Islet precursor cell (in vitro differentiated cells): ENCODE measurements at places on chromosomes 3 and 15.

DNA sequence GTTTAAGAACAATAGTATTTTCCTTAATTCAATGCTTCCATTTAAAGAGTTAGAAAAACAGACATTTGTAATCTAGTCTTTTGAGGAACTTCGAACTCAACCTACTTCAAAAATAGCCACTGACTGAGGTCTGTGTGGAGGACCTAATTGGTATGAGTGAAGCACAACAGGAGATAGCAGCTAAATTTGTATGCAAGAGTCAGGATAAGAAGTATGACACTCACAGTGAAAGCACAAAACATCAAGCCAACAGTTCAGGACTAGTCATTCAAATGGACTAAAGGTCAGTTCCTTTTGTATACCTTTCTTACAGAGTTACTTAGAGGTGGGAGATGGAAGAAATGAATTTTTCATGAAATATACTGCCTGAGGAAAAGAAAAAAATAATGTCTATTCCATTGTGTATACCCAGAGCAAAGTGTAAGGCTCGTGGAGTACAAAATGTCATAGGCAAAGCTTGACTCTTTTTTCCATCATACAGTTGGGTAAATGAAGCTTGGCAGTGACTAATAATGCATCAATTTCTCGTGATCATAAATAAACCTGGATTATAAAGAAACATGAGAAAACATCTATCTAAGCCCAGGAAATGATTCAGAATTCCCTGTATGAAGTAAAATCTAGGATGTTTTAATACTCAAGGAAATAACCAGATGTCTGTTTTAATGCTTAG is 1005.2 kb upstream of the CADM2 start:
- no peak for DNase-seq

- no peak for DNase-seq
Observed at GRCh38 chr3:19399356-19399755, 251.0 kb downstream of the KCNH8 start.

- no peak for DNase-seq
Observed at GRCh38 chr3:143600756-143601718, 247.2 kb downstream of the SLC9A9 start.

DNA sequence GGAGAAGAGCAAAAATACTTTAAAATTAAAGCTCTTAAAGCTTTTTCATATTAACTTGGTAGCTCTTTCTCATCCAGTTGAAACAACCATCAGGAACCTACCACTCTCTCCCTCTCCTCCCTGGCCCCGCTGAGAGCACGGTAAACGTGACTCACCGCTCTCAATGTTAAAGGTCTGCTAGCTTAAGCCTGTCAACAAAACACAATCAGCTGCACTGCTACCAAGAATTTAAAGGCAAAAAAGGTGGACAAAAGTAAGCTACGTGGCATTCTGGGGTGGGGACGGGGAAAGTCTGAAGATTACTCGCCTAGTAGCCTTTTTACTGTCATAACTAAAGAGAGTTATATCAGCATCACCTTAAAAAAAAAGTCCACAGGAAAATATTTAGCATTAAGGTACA is 8.4 kb upstream of the GP5 start:
- peak; percentile 67 for DNase-seq

DNA sequence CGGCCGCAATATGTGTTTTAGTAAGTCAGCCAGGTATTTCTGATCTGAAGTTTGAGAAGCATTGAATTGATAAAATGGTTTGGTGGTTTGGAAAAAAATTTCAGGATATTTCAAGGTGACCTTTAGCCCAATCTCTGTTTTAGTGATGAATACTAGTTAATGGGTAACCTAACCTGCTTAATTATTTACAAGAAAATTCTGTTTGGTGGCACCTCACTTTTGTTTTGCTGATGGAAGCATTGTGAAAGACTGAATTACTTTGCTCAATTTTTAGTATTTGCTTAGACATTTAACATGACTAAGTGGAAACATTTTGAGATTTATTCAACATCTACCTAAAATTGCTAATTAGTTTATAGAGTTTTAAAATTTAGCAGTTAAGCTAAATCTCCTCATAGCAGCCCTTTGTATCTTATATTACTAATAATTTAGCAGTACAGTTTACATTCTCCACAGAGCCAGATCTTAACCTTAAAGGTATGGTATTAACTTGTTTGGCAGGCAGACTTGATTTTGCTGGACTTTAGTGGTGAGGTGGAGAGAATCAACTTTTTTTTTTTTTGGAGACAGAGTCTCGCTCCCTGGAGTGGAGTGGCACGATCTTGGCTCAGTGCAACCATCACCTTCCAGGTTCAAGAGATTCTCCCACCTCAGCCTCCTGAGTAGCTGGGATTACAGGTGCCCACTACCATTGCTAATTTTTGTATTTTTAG is 35.4 kb downstream of the GRAMD1C start:
- no peak for DNase-seq

DNA sequence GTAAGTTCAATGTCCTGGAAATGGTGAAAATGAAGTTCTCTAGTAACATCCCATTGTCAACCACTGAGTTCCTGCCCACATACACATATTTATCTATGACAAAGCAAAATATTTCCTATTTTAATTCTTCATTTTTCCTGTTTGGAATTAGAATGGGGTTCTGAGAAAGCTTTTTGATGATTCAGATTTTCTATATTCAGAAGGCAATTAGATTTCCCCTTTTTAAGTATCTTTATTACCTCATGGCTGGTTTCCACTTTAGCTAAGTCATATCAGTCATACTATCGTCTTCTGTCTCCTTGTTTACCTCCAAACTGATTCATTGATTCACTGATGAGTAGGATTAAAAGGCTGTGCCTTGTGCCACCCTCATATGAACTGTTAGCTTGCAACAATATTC is 17.9 kb downstream of the ETFA start:
- DNase-seq = no peak

DNA sequence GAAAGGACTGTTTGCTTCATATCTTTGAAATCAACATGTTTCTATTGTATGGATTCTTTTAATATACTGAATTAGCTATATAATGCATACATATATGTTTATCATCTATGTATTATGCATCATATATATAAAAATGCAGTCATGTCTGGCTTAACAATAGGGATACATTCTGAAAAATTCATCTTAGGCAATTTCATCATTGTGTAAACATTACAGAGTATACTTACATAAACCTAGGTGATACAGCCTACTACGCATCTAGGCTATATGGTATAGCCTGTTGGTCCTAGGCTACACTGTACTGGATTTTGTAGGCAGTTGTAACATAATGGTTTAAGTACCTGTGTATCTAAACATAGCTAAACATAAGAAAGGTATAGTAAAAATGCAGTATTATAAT is 21.7 kb downstream of the CHMP2B start:
- DNase-seq = no peak

- peak; percentile 54 for DNase-seq
Observed at GRCh38 chr3:117788506-117788905, 1078.9 kb downstream of the TUSC7 start.

DNA sequence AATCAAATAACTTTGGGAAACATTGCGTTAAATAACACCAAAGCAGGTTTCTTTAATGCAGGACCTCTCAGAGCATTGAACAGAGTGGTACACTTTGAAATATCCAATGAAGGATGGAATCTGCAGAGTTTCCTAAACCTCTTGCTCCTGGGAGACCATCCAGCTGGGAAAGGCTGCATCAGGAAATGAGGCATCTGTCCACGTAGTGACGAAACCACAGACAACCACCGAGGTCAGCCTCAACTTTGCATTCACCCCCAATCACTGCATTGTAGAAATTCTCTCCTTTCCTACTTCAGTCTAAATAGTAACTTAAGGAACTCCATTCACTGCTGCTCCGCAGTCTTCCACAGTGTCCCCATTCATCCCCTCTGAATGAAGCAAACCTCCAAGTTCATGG is 41.5 kb upstream of the CDV3 start:
- DNase-seq = no peak

DNA sequence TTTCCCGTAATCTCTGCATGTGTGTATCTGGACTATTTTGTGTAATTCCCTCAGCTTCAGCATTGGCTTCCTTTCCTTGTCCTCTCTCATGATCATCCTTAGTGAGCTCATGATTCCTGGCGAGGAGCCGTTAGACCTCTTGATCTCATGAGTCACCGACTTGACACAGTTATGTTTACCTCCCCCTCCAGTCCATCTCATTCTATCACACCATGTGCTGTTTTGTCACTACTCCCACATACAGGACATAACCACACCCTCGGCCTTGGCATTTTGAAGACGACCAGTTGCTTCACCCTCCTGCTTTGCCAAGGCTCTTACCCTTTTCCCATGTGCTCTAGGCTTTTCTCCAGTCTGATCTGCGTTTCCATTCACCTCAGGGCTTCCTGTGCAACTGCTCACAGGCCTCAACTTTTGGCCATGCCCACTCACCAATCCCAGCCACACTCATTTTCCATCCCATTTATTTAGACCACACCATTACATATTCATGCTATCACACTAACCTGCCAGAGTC is 41.5 kb downstream of the CP start:
- peak; percentile 56 for DNase-seq

GRCh38 chr3:59795756-59796155 is 745.9 kb upstream of the CFAP20DC start:
- DNase-seq = no peak

GRCh38 chr15:67241132-67241855 is 13.2 kb downstream of the AAGAB start:
- peak; percentile 56 for DNase-seq

DNA sequence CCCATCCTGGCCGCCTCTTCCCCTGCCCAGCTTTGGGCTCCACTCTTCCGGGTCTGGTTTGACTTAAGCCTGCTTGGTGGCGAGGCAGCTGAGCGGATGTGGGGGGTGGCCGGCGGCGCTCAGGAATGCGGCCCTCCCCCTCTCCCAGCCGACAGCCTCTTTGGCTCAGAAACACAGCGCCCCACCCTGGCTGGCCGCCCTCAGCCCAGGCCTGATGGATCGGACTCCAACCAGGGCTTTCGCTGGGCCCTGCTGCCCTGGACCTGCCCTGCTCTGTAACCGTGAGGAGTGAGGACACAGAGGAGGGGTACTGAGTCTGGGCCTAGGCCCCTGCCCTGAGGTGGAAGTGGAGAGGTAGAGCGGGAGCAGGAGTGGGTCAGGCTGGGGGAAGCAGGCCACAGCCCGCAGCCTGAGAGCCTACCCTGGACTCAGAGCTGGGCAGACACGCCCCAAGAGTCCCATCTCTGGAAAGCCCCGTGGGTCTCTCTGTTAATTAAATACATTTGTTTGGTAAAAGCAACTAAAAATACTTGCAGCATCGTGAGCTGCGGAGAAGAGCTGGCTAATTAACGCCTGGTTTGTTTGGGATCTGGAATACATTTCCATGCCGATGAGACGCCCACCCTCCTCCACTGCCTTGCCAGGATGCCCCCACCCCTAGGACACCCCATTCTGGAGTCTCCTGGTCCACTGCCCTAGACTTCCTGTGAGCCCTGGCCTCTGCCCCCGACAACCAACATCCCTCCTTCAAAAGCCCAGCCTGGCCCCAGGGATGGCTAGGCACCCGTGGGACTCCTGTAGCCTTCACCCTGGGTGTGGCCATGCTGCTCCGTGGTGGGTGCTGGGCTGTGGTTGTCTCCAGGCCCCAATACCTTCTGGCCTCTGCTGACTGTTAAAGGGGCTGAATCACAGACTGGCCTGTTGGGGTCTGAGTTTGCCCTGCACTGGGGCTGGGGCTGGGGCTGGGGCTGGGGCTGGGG is 19.6 kb downstream of the PLXNA1 start:
- peak; percentile 97 for DNase-seq

DNA sequence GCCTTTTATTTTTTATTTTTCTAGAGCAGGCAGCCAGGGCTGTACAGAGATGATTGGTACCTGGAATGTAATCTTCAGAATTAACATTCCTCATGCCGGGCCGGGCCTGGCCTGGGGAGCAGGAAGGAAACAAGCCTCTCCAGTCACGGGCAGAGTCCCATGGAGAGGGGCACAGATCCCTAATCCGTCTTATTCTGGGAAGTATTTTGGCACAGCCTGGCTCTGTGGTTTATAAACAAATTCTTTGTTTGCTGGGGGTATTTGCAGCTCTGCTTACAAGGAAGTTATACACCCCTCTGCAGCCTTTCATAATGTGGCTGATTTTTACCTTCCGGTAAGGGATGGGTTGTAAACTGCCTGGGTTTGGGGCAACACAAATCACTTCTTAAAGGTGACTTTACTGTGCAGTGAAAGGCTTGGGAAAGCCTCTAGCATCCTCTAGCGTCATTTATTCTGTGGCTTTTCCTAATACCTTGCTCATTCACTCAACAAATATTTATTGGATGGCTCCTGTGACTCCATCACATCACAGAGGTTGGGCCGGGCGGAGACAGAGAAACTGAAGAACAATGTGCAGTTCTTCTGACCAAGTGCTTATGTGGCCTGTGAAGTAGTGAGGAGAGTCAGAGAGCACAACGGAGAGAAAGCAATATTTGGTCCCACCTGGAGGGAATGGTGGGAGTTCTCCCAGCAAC is 2.7 kb downstream of the SLC6A20 start:
- peak; percentile 56 for DNase-seq

GRCh38 chr3:194723846-194724618 is 38.3 kb downstream of the FAM43A start:
- peak; percentile 89 for DNase-seq

GRCh38 chr3:153096731-153097131 is 65.3 kb upstream of the RAP2B start:
- DNase-seq = no peak

GRCh38 chr3:182570946-182571594 is 222.2 kb upstream of the ATP11B start:
- DNase-seq = no peak

DNA sequence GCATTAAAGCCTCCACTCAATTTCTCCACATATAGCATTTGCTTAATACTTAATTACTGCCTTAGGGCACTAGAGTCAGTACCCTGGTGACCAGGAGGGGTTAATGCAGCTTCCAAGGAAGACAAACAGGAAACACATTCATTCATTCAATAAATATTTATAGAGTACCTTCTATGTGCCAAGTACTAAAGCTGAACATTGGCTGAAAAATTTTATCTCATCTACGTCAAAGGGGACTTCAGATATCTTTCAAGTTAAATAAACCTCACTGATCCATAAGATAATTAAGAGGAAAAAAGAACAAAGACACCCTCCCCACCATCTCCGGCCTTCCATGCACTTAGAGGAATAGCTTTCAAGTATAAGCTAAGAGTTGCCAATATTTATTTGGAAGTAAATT is 156.9 kb upstream of the PRICKLE2 start:
- DNase-seq = no peak

DNA sequence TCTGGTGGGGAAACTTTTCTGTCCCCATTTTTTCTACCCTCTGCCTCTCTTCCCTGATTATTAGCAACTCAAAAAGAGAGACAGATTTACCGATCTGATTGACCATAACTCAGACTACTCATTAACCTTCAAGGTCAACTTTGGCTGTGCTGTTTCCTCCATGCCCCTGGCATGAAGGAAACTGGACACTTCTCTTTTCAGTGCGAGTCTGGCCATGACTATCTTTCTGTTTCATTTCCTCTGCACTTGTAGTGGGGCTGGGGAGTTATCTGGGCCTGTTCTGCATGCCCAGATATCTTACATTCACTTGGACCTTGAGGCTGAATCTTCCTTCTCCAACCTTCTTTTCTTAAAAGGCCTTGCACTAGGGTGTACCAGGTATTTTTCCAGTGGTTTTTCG is 76.9 kb upstream of the SLCO2A1 start:
- no peak for DNase-seq
